ENCODE measurements at places on chromosomes 7 and 10.

DNA sequence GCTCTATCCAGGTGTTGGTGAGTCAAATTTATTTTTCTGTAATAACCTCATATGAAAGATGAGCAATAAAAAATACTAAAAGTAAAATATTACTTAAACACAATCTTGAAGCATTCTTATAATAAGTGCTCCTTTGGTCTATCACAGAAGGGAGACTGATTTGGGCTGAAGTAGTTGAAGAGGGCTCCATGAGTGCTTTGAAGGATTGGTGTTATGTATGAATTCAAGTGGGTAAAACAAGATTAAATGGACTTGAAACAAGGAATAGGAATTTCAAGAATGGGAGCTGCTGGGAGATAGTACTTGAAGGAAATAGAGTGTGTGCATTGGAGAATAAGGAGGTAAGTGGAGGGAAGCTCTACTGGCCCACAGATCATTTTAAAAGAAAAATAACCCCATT is 7.3 kb upstream of the OR2A2 start:
- DNase-seq, result no peak

DNA sequence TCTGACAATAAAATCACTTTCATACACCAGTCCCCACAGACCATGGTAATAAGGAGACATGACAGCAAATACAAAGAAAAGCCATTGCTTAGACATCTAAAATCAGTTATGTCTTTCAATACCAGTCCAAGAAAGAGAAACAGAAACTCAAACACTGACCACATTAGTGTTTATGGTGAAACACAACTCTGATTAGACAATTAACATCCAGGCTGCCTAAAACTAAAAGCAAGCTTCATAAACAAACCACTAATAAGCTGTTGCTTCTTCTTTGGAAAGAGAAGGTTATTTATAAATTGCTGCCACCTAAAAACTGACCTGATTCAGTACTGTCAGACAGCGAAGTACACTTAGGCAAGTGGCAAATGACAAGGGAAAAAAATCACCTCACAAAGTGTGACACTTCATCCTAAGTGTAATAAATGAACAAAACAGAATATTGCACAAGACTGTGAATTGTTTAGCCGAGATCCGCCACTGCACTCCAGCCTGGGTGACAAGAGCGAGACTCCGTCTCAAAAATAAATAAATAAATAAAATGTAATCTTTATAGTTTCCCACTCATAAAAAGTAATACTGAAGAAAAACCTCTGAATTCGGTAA is 277.4 kb downstream of the PARD3 start:
- no peak for DNase-seq

DNA sequence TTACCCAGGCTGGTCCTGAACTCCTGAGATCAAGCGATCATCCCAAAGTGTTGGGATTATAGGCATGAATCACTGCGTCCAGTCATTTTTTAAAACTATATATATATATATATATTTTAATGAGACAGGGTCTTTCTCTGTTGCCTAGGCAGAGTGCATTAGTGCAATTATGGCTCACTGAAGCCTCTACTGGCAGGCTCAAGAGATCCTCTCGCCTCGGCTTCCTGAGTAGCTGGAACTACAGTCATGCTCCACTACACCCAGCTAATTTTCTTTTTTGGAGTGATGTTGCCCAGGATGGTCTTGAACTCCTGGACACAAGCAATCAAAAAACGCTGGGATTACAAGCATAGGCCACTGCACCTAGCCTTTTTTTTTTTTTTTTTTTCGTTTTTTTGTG is 55.3 kb upstream of the KAT6B start:
- DNase-seq, result no peak

GRCh38 chr10:3790858-3791257 is 5.8 kb upstream of the KLF6 start:
- DNase-seq, result no peak

- no peak for DNase-seq
These were observed 192.6 kb downstream of the CFTR start for GRCh38 chr7:117672453-117672852.

DNA sequence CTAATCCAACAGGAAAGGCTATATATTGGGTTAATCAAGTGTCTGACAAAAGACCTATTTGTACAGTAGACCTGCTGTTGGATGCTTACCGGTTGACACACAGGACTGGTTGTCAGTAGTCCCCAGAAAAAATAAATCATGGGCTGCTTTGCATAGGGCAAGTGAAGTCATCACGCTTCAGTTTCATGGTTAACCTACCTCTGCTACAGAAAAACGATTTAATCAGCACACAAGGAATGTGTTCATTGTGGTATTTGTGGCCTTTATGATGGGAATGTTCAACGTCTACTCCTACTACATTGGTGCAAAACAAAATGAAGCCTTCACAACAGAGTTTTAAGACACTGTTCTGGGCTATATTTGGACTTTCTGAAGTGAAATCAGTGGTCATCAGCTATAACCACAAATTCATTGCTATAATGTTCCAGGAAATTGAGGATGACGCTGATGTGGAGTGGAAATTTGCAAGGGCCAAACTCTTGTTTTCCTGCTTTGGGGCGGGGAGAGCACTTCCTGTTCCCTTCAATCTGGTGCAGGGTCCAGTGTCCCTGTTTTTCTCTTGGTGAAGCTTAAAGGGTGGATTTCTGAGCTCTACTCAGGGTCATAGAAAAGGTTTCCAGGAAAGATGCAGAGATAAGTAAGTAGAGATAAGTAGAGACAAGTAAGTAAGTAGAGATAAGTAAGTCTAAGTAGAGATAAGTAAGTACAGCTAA is 39.3 kb upstream of the GGCT start:
- DNase-seq, result no peak

DNA sequence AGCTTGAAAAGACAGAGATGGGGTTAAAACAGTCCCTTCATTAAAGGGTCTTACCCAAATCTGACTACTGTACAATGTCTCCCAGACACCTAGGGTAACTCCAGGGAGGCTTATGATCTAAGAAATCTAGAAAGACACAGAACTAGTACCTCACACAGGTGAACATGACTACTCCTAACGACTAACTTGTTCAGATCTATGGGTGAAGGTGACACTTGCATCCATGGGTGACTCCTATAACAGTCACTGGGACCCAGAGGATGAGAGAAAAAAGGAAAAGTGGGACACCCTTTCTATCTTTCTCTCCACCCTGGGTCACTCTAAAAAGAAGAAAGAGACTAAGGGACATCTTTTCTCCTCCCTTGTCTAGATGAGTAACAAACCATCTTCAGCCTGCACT is 19.2 kb downstream of the AKR1C8 start:
- no peak for DNase-seq

GRCh38 chr10:34967335-34967880 is 122.7 kb downstream of the CUL2 start:
- DNase-seq, result no peak

- no peak for DNase-seq
These were observed 75.6 kb downstream of the ADCY1 start for GRCh38 chr7:45649560-45650346.

DNA sequence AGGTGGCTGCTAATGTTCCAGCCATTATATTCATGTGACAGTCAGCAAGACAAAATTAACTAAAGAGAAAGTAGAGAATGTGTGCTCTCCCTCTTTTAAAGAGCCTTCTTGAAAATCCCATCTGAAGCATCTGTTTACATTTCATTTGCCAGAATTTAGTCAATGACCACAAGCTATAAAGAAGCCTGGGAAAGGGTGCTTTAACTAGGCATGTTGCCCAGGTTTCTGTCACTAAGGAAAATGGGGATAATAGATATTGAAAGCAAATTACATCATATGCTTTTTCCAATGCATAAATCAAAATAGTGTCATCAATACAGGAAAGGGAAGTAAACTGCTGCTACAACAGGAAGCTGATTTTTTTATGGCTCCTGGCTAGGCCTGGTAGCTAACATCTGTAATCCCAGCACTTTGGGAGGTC is 67.7 kb downstream of the ELAPOR2 start:
- DNase-seq, result no peak

GRCh38 chr10:33199731-33200232 is 134.7 kb downstream of the NRP1 start:
- no peak for DNase-seq

GRCh38 chr7:99499371-99499720 is 735 bp downstream of the ZNF394 start:
- no peak for DNase-seq

- DNase-seq, result no peak
These were observed 480.8 kb downstream of the RPS24 start for GRCh38 chr10:78514459-78514858.

DNA sequence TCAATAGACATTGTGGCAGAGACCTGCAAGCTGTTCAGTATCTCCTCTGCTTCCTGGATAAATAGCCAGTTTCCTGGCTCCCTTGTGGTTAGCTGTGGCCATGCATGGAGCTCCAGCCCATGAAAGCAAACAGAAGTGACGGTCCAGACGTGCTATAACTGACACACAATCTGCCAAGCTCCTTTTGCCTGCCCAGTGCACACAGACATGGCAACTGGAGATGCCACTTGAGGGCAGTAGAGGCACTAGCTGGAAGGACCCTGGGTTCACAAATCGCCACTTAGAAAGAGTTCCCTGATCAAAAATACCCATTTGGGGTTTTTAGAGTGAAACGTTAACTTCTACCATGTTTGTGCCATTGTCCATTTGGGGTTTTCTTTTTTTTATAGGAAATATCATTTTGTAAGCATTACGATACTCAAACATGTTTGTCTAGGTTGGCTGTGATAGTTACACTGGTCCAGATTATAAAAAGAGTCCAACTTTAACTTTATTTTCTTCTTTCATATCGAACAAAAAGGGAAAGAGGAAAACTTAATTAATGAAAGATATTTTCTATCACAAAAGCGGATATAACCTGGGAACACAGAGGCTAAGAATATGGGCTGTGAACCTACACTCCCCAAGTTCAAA is 31.3 kb downstream of the KIN start:
- DNase-seq, result no peak

- DNase-seq, result no peak
These were observed 33.1 kb upstream of the EPC1 start for GRCh38 chr10:32379950-32380551.

- DNase-seq, result no peak
These were observed 210.8 kb upstream of the PFKP start for GRCh38 chr10:2856598-2856997.

- DNase-seq, result no peak
These were observed 557 bp downstream of the CYTH3 start for GRCh38 chr7:6271694-6272440.

DNA sequence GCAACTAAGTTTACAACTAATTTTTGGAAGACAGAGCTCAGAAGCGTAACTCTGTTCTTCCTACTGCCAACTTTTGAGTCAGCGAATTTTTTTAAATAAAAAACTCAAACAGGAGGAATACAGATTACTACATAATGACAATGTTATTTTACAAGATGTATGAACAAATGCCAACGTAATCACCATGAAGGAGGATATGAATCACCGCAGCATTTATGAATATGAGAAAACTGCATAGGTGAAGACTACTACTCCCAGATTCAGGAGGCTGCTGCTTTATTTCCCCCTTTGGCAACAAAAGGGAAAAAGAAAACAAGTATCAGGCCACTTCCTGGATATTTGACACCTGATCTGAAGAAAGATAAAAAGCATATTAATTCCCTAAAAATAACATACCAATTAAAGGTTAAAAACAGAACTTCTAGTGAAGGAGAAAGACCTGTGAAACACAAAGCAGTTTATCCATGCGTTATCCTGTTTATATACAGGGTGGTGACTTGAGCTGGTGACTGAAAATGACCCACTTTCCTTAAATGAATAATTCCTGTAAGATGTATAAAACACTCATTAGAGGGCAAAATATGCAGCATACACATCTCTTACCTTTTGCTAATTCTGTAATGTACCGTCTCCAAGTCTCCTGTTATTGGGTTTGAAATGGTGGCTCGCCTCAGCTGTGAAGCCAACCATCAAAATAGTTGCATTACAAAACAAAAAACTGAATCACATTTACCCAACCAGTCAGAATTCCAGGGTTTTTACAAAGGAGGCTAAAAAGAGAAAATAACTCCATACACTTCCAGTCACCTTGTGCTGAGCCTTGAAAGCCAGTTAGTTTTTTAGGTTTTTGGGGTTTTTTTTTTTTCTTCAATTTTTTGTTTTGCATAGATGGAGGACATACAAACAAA is 52.0 kb downstream of the P4HA1 start:
- DNase-seq, result no peak

- no peak for DNase-seq
These were observed 54.6 kb upstream of the ZNF32 start for GRCh38 chr10:43703286-43703685.

- DNase-seq, result no peak
These were observed 31.2 kb upstream of the PLEKHA1 start for GRCh38 chr10:122343135-122343800.

- no peak for DNase-seq
These were observed 148.4 kb downstream of the RNF133 start for GRCh38 chr7:122550545-122550944.
